Heart right ventricle (tissue), 16 donors: ENCODE measurements at places on chromosomes 11 and 22. TPM values are rescaled to one million over a fixed set of nuclear protein-coding genes. Genes with fewer than 3 reads are reported as not detected.

BTG4 gene
- total RNA-seq: not detected

GRCh38 chr11:61980783-61981541, 13.5 kb upstream of the FTH1 start:
- H3K4me1 ChIP-seq: peaks cover 16% of the 10 kb centered on the region
- no peak for DNase-seq
- no peaks in the 10 kb centered on the region for H3K27me3 ChIP-seq
- no peak overlapping the region for H3K27ac ChIP-seq

- no peaks in the 10 kb centered on the region for H3K4me1 ChIP-seq
- H3K36me3 ChIP-seq: no peaks in the 10 kb centered on the region
- DNase-seq: no peak
- no peak overlapping the region for H3K27ac ChIP-seq
Observed at GRCh38 chr11:110481523-110481922, 51.8 kb downstream of the FDX1 start.

DNA sequence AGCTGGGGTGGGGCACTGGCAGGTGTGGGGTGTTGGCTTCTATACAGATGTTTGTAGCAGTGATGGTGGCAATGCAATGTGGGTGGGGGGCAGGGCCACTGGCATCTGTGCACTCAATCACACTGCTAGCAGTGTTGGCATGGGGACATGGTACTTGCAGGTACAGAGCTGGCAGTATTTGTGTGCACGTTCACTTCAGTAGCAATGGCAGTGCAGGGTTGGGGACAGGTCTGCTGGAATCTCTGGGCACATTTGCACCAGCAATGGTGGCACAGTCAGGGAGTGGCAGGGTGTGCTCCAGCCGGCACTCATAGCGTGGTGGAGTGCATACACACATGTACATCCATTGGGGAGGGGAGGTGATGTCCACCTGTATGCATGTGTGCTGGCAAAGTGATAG, 775.2 kb downstream of the CNTN5 start:
- no peaks in the 10 kb centered on the region for H3K36me3 ChIP-seq
- H3K27me3 ChIP-seq: no peaks in the 10 kb centered on the region
- H3K4me1 ChIP-seq: no peaks in the 10 kb centered on the region
- H3K27ac ChIP-seq: no peak overlapping the region
- no peak for DNase-seq

DNA sequence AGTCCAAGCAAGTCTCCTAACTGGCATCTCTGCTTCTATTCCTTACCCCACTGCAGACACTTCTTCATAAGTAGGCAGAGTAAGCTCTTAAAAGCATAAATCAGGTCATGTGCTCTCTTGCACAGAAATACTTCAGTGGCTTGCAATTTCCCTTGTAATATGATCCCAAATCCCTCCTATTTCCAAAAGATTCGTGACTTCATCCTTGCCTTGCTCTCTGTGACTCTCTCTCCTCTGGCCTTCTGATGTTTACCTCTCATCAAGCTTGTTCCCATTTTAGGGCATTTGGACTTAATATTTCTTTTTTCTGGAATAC, 37.4 kb upstream of the NCR3LG1 start:
- H3K4me3 ChIP-seq: no peak overlapping the region
- no peak overlapping the region for H3K27ac ChIP-seq
- H3K27me3 ChIP-seq: no peaks in the 10 kb centered on the region
- H3K4me1 ChIP-seq: no peaks in the 10 kb centered on the region
- H3K36me3 ChIP-seq: no peaks in the 10 kb centered on the region
